NCI-H187 treated with DMSO at 0.1 percent for 48 hours (cell line): ENCODE measurements at places on chromosomes 16 and 17.

- DNase-seq = no peak
These were observed 5.8 kb upstream of the CCDC182 start for GRCh38 chr17:57750895-57751294.

DNA sequence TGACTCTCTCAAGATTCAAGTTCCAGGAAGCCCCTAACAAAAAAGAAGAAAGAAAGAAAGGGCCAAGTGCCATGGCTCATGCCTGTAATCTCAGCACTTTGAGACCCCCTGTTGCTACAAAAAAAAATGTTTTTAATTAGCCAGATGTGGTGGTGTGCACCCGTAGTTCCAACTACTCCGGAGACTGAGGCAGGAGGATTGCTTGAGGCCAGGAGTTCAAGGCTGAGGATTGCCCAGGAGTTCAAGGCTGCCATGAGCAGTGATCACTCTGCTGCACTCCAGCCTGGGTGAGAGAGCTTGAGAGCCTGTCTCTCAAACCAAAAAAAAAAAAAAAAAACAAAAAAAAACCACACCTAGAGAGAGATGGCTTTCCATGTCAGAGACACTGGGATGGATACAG lies 18.8 kb downstream of the TLE7 start:
- DNase-seq = no peak

GRCh38 chr17:64448665-64449512 lies at the start of gene MILR1:
TSS of gene MILR1 (plus strand) at chr17:64449115. CDS start at chr17:64449169, 54 bp downstream.
- no peak for DNase-seq

DNA sequence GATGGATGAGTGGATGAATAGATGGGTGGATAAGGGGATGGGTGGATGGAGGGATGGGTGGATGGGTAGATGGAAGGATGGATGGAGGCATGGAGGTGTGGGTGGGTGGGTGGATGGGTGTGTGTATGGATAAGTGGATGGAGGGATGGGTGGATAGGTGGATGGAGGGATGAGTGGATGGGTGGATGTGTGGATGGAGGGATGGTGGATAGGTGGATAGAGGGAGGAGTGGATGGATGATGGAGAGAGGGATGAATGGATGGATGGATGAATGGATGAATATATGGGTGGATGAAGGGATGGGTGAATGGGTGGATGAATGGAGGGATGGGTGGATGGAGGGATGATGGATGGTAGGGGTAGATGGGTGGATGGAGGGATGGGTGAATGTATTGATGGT lies 27.5 kb upstream of the NPTX1 start:
- DNase-seq = no peak

DNA sequence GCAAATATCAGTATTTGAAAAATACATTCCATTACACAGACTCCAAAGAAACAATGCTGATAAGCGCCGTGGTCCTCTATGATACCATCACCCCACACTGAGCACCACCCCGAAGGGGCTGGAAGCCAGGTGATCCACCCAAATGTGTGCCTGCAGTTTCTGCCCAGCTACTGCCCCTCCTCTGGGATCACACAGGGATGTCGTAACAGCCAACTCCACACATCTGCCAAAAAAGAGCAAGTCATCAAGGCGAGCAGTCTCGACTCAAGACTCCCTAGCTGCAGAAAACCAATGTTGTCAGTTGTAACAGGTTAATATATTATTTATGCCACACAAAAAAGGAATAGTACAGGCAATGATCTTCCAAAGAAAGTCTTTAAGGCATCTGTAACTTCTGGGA lies 21.0 kb downstream of the CYB5D2 start:
- no peak for DNase-seq
